ENCODE measurements at places on chromosomes 4 and X.
A peak's percentile ranks its signal among the peaks of the same experiment; 100 is the strongest.

GRCh38 chrX:4263030-4263803, 549.8 kb upstream of the PRKX start:
- DNase-seq = no peak

DNA sequence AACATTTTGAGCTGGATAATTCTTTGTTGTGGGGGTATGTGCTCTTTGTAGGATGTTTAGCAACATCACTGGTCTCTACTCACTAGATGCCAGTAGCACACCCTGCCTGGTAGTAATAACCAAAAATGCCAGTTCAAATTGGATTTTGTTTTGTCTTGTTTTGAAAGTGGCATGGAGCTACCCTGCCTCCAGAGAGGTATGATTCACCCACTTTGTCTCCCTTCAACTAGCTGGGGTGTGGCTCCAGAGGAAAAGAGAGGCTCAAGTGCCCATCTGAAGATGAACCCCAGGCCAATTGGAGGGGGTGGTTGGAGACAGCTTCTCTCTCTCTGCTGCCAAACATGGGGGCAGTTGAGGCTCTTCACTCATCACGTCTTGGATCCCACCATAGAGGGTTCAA, 34.5 kb downstream of the NIPAL1 start:
- DNase-seq = no peak

DNA sequence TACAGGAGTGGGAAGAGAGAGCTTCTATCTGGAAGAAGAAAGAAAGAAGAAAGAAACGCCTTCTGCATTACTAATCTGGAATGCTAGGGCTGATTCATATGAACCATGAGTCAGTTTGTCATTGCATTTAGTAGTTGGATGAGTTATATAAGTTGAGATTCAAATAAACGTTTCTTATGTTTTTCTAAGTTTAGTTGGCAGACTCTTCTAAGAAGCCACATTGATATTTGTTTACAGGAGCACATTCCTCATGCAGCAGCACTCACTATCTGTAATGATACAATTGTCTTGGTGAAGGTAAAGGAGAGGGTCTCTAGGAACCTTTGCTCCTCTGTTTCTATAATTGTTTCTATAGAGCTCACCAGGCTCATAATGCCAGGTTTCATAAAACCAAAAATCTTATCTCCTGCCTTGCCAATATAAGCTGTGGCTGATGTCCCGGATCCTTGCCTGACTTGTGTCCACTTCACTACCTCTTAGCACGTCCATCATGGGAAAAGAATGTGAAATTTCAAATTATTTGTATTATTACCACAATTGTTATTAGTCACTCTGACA, 39.5 kb downstream of the HOPX start:
- DNase-seq = no peak

- no peak for DNase-seq
Measured at GRCh38 chr4:6692806-6693205, 872 bp upstream of the S100P start.

DNA sequence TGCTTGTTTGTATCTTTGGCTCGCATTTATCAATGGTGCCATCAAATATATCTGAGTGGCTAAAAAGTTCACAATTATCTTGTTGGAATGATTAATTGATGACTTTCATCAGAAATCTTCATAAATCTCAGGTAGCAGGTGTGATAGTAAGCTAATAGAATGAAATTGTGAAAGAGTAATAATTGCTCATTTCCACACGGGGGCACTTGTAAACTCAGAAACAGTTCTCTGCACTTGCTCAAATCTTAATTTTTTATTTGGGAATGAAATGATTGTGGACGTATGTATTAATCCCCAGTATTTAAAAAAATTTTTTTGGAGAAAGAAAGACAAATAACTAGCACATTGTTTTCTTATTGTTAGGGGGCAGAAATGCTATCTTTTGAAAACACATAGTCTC, 132.8 kb downstream of the DTHD1 start:
- DNase-seq = peak; percentile 39

DNA sequence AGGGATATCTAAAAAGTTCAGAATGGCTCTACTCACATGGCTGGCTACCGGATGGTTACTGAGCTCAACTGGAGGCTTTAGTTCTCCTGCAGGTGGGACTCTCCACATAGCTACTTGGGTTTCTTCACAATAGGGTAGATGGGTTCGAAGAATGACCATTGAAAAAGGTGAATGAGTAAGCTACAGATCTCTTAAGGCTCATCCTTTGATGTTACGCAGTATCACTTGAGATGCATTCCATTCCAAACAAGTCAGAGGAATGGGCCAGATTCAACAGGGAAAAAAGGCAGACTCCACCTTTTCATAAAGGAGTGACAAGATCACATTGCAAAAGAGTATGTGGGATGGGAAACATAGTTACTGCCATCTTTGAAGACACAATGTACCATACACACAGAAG, 52.6 kb downstream of the DDX53 start:
- no peak for DNase-seq

- no peak for DNase-seq
Measured at GRCh38 chr4:16550531-16550930, 324.3 kb upstream of the TAPT1 start.

DNA sequence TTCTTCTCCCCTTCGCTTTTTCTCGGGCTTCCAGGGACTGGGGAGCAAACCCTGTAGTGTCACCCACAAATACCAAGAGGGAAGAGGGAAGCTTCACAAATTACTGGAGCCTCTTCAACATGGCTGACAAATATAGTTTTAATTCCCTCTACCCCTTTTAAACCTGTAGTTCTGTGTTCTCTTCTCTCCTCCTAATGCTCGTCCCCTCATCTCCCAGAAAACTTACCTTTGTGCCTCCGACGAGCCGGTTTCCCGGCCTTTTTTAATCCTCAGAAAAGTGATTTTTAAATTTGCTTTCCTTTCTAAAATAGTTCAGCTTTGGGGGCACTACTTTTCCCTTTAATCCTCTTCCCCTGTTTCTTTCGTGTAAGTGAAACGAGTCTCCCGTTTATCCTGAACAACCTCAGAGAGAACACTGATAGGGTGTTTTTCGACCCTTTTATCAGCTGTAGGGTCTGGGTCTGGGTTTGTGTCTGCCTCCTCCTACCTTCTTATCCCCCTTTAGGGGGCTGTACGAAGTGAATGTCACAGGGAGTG, 408 bp downstream of the TET2 start:
- no peak for DNase-seq

- no peak for DNase-seq
Measured at GRCh38 chr4:45284400-45285085, 558.2 kb upstream of the GNPDA2 start.

DNA sequence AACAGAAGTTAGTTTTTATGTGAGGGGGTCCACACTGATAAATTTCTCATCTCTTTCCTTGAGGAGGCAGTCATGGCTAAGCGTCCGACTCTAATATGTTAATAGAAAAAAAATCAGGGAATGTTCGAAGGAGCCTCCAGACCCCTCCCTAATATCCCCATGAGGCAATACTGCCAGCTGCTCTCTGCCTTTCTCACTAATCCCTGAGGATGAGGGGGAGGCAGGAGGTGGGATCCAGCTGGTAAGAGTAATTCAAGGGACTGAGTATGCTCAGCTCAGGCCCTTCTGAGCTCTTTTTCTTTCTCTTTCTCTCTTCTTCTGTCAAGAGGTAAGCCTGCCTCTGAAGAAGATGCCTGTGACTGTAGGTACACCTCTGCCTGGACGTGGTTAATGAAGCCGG, 51.7 kb downstream of the PIR start:
- no peak for DNase-seq

- DNase-seq = no peak
Measured at GRCh38 chr4:184387351-184387750, 87.0 kb downstream of the IRF2 start.

- peak; percentile 29 for DNase-seq
Measured at GRCh38 chr4:76207549-76207948, 6.1 kb downstream of the SCARB2 start.

DNA sequence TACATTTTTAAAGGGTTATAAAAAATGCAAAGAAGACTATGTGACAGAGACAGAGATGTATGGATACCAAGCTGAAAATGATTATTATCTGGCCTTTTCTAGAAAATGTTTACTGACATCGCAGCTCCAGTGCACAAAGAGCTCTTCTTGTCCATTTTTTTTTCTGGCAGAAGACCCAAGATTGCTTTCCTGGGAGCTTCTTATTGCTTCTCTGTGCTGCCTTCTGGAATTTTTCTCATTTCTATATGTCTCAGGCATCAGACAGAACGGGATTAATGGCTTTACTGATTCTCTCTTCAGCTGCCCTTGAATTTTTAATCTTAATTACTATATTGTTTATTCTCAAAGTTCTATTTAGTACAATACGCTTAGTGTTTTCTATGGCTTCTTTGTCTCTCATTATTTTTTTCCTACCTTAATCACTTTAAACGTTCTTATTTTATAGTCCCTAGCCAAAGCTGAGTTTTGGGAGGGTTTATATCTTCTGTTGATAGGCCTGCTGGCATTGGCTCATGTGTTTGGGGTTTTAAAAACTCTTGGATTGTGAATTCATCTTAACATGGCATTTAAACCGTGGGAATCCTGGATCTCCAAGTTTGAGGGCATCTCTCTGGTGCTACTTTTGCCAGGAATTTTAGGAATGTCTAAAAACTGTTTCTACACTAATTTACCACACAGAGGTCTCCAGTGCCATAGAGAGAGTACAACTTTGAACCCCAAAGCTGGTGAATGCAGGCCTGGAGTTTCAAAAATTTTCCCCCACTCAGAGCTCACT, 138.9 kb upstream of the LNX1 start:
- no peak for DNase-seq

- DNase-seq = no peak
Measured at GRCh38 chr4:78019414-78019813, 37.7 kb upstream of the FRAS1 start.

DNA sequence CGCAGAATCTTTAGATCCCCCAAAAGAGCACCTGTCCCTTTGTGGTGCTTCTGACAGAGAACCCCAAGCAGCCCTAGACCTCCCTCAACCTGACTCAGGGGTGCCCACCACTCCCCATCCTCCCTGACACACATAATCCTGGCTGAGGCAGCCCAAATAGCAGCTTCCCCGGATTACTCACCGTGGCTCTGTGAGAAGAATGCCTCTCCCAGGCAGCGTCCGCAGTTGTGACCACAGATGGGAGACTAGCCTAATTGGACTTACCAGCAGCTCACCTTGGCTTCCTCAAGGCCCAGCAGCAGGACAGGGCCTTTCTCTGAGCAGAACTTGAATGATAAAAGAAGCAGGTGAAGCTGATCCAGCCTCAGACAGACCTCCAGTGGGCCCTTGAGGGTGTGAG, 10.3 kb upstream of the ODAPH start:
- DNase-seq = no peak

- DNase-seq = no peak
Measured at GRCh38 chr4:87853108-87853507, 20.3 kb downstream of the MEPE start.

- DNase-seq = no peak
Measured at GRCh38 chr4:94307231-94307871, 35.3 kb downstream of the HPGDS start.

GRCh38 chrX:109782994-109783700, 50.1 kb upstream of the ACSL4 start:
- no peak for DNase-seq

- DNase-seq = no peak
Measured at GRCh38 chrX:40086569-40087335, 11.0 kb downstream of the BCOR start.

- no peak for DNase-seq
Measured at GRCh38 chr4:108336076-108336475, 167.3 kb upstream of the LEF1 start.

GRCh38 chrX:42020225-42020624, 96.9 kb upstream of the CASK start:
- DNase-seq = no peak

- no peak for DNase-seq
Measured at GRCh38 chr4:178316211-178316610, 874.0 kb upstream of the AGA start.

- no peak for DNase-seq
Measured at GRCh38 chr4:142812091-142812490, 34.0 kb downstream of the INPP4B start.

Measured in NCI-H446 treated with DMSO at 0.1 percent for 48 hours (cell line).